ENCODE measurements at places on chromosomes 5 and 9.

DNA sequence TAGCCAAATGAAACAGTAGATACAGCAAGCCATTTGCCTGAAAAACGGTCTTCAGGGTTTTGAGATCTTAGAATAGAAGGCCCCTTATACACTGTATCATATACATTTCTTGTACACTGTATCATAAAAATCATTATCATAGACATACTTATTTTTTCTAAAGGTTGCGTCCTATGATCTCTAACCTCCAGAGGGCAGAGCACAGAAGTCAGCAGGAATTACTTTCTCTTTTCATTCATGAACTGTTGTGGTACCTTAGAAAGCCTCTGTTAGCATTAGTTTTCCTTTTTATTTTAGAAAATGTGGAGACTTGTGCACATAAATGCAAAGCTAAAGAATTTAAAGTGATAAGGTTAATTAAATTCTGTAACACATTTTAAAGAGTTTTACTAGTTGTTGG is 115.4 kb downstream of the OXCT1 start:
- DNase-seq, result no peak

GRCh38 chr5:159515909-159516415 is 185.7 kb upstream of the IL12B start:
- peak; percentile 76 for DNase-seq

DNA sequence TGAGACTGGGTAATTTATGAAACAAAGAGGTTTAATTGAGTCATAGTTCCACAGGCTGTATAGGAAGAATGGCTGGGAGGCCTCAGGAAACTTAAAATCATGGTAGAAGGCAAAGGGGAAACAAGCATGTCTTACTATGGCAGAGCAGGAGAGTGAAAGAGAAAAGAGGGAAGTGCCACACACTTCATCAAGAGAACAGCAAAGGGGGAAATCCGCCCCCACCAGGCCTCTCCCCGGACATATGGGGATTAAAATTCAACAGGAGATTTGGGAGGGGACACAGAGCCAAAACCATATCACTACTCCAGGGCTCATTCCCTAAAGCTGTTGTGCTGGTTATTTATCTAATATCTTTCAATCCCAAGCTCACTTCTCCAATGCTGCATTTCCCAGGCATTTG is 50.2 kb upstream of the NR3C1 start:
- no peak for DNase-seq

DNA sequence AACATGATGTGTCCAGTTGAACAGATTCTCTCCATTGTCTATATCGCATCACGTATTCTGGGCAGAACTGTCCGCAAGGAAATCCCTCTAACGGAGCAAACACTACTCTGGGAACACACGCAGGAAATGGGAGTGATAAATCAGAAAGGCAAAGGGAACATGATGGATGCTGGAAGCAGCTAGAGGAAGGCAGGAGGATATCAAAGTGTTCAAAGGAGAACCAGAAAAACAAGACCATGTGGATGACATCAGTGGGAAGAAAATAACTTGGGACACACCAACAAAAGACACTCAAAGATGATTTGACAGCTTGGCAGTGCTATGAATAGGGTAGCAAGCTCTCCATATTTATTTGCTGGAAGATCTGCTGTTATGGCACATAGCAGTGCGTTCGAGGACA is 142.9 kb downstream of the PLK2 start:
- no peak for DNase-seq

DNA sequence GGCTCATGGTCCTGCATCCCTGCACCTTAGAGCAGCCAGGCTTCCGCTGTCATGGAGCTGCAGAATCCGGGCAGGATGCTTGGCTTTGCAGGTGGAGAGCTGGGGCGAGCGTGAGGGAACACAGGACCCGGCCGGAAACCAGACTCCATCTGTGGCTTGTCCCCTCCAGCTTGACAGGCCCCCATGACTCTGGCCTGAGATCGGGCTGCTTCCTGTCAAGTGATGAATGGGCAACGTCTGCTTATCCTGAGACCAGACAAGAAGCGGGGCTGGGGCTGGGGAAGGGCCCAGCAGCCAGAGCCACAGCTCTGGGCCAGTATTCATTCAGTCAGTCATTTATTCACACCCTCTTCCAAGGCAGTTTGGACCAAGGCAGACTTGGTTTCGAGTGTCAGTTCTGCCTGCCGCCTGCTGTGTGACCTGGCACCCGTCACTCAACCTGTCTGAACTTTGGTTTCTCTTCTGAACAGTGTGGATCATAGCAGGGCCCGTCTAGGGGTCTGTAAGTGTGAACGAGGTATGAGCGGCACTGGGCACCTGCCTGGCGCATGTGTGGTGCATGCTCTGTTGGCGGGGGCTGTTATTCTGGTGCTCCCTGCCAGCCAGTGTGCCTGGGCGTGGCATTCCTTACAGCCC is 37.5 kb downstream of the NEK6 start:
- no peak for DNase-seq

Data from stimulated activated naive CD8-positive, alpha-beta T cell treated with anti-CD3 and anti-CD28 coated beads, Interleukin-15, Interleukin-2, amounts not matched to agents 100 U/mL and 50 U/mL, for 24 hours (primary cell).